ENCODE measurements at places on chromosomes 6 and 20.

- DNase-seq = no peak
Observed at GRCh38 chr20:17622086-17622850, 52.4 kb downstream of the DSTN start.

DNA sequence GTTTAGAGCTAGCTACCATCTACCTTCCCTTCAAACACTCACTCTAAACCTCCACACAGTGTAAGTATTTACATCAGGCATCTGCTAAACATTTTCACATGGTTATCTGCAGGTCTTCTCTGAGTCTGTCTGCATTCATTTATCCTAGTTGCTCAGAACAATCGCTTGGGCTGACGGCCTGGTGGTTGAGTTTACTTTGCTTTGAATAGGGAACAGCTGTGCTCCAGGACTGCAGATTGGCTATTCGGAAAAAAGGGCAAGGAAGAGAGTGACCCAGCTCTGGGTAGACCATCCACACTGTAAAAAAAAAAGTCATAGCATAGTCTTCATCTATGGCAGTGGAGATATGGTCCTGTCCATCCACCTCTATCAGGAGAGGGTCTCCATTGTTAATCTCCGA, 115.3 kb upstream of the ESR1 start:
- DNase-seq = no peak

- no peak for DNase-seq
Observed at GRCh38 chr6:74610352-74610751, 595.5 kb downstream of the COL12A1 start.

DNA sequence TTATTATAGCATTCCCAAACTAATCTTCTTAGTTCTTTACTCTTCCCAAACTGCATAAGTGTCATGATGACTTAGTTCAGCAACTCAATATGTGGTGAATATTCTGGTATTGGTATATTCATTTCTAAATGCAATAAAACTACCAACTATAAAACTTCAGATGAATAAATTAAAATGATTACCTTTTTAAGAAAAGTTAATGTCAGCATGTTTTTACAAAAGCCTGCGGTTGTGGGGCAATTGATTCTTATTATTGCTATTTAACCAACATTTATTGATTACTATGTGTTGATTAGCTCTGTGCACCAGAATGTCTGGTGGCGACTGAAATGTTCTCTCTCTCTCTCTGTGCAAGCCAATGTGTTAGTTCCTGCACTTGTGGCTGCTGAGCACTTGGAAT, 5.0 kb upstream of the SLC22A3 start:
- DNase-seq = no peak

GRCh38 chr20:13338999-13339411, 117.9 kb downstream of the ISM1 start:
- peak; percentile 18 for DNase-seq

- DNase-seq = no peak
Observed at GRCh38 chr6:79230149-79230548, 4.3 kb downstream of the HMGN3 start.

GRCh38 chr6:2510316-2510715, 240.4 kb downstream of the MYLK4 start:
- DNase-seq = no peak
